Kidney tubule cell (primary cell): ENCODE measurements at places on chromosomes 4 and X.

DNA sequence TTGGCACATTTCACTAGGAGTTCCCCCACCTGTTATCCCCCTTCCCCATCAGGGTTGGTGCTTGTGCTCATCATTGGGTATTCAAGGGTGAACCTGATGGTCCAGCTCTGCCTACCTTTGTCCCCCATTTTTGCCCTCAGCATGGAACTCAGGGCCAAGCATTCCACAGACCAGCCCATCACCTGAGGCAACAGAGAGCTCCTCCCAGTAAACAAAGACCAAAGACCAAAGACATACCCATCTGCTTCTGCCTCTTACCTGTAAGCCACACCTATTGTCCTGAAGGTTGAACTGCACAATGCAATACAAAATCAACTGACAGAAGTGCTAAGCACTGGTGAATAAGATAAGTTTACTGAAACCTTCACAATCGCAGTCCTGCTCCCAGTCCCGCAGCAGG, 237.5 kb downstream of the PAPSS1 start:
- no peak for DNase-seq

DNA sequence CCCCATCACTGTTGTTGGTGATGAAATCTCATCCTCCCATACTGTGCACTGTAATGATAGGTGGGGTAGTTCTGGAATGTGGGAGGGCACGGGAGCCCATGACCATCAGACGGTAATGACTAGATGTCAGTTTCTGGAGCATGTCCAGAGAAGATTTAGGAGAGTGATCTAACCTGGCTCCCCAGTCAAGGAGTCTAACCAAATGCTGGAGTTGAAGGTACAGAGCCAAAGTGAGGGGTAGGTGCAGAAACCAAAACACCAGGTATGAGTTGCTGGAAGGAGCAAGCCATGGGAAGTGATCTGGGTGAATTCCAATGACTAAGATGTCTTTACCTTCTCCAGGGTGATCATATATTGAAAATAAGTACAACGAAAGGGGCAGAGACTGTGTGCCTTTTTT, 296.9 kb downstream of the INPP4B start:
- DNase-seq, result peak; percentile 78

- no peak for DNase-seq
Observed at GRCh38 chrX:47628982-47629381, 748 bp downstream of the CFP start.

DNA sequence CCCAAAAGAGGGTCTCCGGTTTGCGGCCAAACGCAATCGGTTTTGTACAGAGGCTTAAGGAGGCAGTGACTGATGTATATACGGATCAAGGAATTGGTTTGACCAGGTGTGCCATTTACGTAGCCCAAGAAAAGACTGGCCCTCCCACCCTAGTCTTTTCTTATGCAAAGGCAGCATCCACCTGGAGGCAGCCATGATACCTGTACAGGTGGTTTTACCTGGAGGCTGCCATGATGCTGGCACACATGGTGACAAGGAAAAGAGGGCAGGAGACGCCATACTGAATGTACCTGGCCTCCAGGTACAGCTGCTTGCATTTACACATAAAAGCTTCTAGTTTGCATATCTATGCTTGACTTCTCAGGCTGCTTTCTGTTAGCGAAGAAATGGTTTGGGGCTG, 917.7 kb upstream of the INTU start:
- DNase-seq, result no peak

DNA sequence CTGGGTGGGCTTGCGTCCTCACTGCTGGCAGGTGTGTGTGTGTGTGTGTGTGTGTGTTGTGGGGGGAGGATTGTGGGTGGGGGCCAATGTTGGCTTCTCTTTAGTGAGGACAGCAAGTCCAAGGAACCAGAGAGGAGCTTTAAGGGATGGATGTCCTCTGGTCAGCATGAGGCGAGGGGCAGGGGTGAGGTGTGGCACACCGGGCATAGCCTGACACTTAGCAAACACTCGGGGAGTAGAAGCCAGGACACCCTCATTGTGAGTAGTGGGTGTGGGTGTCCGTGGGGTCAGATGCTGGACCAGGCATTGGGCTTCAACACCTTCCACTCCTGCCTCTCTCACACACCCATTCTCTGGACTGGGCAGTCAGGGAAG, 2.8 kb downstream of the SORCS2 start:
- no peak for DNase-seq

DNA sequence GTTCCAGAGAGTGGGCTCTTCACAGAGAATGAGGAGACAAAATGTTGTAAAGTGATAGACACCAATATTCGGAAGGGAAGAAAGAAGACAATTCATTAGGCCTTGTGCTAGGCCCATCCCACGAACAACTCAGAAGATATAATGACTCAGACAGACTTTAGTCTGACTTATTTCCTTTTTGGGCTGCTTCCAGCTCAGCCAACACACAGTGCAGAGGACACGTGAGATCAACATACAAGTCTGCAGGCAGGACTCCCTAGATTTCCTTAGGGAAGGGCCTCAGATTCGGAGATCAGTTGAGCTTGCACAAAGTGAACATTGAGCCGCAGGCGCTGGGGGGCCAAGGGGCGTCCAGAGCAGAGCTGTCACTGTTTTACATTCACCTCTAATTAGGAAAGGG, 290.7 kb upstream of the TENM3 start:
- peak; percentile 92 for DNase-seq

DNA sequence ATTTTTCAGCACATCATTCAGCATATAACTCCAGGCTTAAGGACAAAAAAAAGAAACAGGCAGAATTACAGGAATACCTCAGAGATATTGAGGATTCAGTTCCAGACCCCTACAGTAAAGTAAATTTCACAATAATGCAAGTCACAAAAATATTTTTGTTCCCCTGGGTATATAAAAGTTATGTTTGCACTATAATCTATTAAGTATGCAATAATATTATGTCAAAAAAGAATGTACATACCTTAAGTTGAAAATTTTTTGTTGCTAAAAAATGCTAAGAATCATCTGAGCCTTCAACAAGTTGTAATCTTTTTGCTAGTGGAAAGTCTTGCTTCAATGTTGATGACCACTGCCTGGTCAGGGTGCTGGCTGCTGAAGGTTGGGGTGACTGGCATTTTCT, 2532.5 kb downstream of the ARAP2 start:
- no peak for DNase-seq

- DNase-seq, result no peak
Observed at GRCh38 chrX:13520936-13521335, 48.5 kb upstream of the EGFL6 start.

DNA sequence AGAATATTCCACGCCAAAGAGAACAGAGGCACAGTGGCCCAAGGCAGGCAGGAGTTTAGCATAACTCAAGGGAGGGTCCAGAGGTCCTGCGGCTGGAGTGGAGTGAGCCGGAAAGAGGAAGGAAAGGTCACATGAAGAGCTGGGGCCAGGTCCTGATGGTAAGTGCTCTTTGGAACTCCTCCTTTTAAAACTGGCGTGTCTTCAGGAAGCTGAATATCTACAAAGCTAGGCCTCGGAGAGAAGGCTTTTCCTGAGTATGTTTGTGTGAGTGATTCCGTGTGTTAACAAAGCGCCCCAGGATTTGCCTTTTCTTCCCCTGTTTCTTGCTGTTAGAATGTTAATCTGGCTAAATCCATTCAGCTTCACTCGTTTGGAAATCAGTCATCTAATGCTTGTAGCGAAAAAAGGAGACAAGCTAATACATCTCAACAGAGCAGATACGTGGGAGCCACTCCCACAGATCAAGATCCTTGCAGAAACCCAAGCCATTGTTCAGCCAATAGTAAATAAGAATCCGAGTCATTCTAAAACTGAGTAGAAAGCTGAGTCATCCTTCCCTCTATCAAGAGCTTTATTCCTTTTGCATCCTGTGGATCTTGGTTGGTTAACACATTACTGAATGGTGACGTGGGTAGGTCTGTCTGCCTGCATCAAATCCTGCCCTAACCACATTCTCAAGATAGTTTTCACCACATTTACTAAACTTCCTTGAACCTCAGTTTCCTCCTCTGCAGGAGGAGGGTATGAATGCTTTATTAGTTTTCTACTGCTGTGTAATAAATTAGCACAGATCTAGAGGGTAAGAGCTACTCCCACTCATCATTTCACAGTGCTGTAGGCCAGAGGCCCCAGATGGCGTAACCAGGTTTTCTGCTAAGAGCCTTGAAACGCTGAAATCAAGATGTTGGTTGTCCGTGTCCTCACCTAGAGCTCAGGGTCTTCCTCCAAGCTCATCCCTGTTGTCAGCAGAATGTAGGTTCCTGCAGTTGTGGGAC, 43.2 kb upstream of the RBM47 start:
- DNase-seq, result peak; percentile 99

GRCh38 chrX:132171478-132171877, 43.7 kb upstream of the FRMD7 start:
- DNase-seq, result no peak

- no peak for DNase-seq
Observed at GRCh38 chr4:71635139-71635748, 148.6 kb downstream of the GC start.

- DNase-seq, result peak; percentile 77
Observed at GRCh38 chr4:48340276-48340964, 909 bp upstream of the SLAIN2 start.

- DNase-seq, result no peak
Observed at GRCh38 chr4:183967266-183967665, 62.2 kb downstream of the STOX2 start.

- DNase-seq, result no peak
Observed at GRCh38 chrX:115054876-115055275, 37.5 kb upstream of the IL13RA2 start.

DNA sequence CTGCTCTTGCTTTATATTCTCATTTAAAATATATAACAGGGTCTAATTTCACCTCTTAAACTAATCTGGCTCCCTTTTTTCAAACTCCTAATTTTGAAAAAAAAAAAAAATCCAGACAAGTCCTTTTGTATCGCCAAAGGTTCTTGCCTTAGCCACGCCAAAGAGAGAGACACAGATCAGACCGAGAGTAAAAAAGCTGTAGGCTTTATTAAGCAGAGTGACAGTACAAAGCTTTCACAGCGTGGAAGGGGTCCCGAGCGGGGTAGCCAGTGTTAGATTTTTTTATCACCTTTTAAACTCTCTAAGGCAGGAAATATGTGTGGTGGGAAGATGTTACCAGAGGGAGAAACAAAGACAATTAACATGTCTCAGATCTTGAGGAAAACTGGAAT, 54.1 kb downstream of the PAGE2 start:
- peak; percentile 5 for DNase-seq

DNA sequence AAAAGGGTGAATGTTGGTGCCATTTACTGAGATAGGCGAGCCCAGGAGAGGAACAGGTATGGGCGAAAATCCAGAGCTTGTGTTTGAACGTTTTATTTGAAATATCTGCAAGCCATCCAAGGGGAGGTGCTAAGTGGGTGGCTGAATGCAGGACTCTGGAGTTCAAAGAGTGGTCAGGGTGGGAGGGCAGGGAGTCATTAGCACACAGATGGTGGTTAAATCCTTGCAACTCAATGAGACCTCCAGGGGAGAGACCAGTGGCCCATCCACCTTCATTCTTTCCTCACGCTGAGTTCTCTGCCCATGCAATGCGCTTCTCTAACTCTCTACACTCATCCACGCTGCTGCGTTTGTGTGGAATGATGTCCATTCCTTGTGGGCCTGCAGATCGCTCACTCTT, 101.1 kb downstream of the VCX3B start:
- DNase-seq, result no peak

DNA sequence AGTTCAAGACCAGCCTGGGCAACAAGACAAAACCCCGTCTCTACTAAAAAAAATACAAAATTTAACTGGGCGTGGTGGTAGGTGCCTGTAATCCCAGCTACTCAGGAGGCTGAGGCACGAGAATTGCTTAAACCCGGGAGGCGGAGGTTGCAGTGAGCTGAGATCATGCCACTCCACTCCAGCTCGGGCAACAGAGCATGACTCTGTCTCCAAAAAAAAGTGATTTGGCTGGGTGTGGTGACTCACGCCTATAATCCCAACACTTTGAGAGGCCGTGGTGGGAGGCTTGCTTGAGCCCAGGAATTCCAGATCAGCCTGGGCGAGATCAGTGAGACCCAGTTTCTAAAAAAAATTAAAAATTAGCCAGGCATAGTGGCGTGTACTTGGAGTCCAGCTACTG, 4.1 kb downstream of the OPHN1 start:
- DNase-seq, result peak; percentile 76

- peak; percentile 24 for DNase-seq
Observed at GRCh38 chrX:12751887-12752286, 39.3 kb upstream of the PRPS2 start.

DNA sequence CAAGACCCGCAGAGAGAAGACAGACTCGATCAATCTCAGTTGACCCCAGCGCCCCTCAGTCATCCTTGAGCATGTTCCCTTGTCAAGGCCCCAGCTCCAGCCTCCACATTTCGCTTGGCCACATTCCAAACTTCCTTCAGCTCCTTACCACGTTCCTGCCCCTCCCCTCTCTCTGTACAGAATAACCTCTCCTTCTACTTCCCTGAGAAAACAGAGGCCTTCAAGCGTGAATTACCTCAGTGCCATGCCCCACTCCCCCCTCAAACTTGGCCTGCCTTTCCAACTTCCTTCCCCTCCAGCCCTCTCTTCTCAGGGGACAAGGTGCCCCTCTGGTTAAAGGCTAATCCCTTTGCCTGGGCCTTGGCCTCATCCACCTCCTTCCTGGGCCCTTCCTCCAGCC, 3.2 kb upstream of the RIPPLY1 start:
- DNase-seq, result peak; percentile 85

DNA sequence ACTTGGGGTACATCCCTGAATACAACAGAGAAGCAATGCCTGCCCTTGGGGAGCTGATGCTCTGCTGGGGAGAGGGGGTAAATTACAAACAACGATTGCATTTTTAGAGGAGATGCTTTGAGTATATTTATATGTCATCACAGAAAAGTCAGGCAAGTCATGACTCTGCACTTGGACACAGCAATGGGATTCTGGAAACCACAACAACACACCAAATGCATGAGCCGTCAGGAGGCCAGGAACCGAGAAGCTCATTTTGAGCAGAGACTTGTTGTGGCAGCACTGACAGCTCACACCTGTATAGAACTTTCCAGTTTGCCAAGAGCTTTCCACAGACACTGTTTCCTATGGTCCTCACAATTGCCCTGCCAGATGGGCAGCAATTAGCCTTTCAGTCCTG, 113.2 kb upstream of the RBPJ start:
- no peak for DNase-seq

DNA sequence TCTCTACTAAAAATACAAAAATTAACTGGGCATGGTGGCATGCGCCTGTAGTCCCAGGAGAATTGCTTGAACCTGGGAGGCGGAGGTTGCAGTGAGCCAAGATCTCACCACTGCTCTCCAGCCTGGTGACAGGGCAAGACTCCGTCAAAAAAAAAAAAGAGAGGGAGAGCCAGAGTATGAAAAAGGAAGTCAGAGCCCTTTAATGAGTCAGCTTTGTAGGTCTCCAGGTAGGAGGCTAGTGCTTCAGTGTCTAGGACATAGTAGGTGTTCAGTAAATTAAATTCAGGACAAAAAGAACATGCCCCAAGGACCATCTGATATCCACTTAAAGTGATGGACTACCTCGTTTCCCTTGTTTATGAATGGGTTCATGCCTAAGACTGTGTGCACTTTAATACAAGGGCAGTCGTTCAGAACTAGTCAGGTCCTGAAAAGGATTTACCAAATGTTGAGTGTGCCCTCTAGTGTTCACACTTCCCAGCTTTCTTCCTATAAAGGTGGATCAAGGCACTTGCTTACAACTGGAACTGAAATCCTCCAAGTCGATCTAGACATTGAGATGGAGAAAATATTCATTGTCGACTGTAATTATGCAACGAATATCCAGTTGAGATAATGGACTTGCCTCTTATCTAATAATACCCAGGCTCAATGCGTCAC, 29.0 kb downstream of the F9 start:
- DNase-seq, result peak; percentile 69
